ENCODE measurements at places on chromosomes 13 and 19.

DNA sequence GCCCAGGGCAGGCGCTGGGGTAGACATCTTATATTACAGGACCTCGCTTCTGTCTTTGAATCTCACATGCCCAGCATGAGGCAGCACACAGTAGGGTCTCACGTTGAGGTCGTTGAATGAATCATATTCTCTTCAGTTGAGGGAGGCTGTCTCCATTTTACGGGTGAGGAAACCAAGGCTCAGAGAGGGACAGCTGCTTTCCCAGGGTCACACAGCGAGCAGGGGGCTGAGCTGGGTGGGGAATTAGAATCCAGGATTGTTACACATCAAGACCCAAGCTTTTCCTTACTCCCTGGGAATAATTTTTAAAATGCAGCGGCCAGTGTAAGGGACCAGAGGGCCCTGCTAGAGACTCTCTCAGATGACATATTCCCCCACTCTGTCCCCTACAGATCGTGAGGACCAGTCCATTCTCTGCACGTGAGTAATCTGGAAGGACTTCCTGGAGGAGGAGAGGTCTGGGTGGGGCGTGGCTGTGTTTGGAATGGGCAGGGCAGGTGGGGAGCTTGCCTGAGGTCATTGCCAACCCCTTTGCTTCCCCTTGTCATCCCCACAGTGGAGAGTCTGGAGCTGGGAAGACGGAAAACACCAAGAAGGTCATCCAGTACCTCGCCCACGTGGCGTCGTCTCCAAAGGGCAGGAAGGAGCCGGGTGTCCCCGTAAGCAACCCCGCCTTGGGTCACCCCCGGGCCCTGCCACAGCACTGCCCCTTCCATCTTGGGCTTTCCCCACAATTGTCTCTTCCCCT is 19.4 kb downstream of the MYH14 start:
- no peak for DNase-seq

- DNase-seq, result no peak
Measured at GRCh38 chr19:7505682-7506384, 10.1 kb upstream of the ZNF358 start.

GRCh38 chr13:91397595-91397994 is 826 bp upstream of the GPC5 start:
- DNase-seq, result no peak

DNA sequence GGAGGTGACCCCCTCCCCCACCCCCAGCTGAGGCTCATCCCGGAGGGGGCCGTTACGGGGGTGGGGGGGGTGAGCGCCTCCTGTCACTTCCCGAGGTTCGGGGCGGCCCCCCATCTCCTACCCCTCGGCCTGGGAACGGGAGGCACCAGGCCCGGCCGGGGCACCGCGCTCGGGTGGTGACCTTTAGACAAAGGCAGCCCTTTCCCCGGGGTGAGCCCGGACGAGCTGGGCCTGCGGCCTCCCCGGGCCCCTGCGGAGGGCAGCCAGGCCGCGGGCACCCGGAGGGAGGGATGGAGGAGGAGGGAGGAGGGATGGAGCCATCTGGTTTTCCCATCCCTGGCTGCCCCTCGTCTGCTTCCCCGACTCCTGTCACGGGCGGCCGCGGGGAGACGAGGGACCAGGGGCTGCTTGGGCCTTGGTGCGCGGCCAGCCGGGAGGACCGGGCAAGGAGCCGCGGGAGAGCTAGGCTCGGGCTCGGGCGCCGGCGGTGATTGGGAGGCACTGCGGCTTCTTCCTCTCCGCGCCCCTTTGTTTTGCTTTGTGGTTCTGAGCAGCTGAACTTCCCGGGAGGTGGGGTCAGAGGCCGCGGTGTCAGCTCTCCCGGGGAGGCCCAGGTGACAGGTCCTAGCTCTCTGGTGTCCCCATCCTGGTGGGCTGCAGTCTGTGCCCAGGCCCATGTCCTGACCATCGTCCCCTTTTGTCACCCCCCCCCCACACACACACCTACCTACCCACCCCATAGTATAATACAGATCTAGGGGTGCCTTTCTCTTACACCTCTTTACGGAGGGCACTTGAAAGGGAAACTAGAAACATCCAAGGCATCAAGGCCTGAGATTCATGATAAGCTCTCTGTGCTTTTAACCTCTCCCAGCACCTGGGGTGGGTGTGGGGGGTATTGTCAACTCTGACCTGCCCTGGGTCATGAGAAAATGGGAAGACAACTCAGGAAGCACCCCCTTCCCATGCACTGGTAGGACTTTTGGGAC is 1.3 kb downstream of the BICRA start:
- DNase-seq, result peak; percentile 17

DNA sequence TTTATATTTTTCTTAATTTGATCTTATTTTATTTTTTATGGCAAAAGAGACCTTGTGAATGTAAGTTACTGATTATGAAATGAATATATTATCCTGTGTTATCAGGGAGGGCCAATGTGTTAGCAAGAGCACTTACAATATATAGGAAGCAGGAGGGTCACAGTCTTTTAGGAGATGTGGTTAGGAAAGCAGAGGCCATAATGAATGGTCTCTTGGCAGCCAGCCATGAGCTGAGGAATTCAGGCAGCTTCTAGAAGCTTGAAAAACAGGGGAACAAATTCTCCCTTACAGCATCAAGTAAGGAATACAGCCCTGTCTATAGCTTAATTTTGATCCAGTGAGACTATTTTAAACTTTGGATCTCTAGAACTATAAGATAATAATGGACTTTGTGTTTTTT is 2374.6 kb downstream of the PCDH9 start:
- DNase-seq, result no peak

DNA sequence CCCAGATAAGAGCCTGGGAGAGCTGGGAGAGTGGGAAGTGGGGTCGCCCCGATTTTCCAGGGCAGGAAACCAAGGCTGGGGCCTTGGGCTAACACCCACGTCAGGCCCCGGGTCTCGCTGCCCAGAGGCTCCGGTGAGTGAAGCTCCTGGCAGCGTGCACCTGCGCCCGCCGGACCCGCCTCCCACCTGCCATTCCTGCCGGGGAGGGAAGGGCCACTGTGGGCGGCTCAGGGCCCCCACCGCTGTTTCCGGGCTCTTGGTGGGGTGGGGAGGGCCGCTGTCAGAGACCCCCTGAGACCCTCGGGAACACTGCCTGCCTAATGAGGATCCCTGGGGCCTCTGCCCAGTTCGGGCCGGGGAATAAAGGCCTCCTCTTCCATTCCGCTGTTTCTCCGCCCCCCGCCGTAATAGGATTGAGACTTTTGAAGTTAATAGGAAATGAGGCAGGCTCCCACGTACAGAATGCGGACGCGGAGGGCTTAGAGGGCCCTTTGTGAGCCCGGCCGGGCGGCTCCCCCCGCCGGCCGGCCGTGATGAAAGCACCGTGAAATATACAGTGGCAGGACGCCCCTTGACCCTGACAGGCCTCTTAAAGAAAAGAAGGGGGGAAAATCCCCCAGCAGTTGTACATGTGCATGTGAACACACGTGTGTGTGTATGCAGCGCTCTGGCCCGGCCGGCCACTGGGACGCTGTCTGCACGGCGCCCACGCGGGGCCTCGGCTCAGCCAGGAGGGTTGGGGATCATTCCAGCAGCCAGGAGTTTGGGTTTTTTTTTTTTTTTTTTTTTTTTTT is 33.2 kb downstream of the EFNA2 start:
- DNase-seq, result no peak

DNA sequence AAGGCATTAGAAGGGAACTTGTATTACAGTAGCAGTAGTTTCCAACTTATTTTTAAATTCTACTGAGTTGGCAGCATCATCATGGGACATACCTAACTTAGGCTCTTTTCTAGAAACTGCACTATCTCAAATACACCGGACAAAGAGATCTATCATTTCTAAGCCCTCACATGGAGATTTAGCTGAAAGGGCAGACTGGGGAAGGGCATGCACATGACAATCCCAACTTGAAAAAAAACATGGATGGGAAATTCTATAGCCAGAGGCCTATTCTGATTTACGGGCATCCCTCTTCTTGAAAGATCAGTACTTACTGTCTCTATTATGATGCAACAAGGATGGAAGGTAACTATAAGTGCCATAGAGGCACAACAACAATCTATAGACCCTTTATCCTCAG is 1328.6 kb downstream of the UQCRFS1 start:
- no peak for DNase-seq

- no peak for DNase-seq
Measured at GRCh38 chr19:7540761-7541474, 5.4 kb downstream of the PNPLA6 start.

GRCh38 chr19:33887891-33888290 is 91.2 kb downstream of the KCTD15 start:
- no peak for DNase-seq

DNA sequence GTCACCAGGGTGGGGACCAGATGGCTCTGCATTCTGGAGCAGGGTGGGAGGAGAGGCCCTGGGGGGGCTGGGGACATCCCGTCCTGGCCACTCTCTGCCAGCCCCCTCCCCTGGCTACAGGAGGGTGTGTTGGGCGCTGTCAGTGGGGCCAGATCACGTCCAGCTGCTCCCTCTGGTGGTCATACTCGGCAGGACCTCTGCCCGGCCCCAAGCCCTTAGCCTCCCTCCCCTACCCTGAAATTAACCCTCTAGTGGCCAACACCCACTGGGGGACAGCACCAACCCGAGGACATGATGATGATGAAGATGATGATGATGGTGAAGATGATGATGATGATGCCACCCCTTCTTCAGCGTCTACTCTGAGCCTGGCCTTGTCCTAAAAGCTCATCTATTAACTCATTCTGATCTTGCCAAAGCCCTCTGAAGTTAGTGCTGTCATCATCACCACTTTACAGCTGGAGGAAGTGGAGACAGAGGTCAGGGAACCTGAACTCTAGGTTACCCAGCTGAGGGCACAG is 590 bp upstream of the LGI4 start:
- peak; percentile 55 for DNase-seq

DNA sequence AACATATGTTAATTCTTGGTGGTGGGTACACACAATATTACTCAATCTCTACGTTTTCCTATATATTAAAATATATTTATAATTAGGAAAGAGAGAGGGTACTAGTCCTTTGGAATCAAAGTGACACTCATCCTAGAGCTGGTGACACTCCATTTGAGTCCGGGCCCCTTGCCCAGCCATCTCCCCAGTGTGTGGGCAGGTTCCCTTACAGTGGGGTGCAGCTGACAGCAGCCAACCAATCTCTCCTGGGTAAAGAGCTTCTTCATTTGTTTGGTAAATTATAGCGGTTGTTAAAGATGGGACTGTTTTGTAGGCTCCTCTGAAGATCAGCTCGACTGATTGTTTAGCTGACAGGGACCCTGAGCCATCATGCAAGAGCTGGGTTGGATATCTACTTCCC is 37.2 kb upstream of the RGCC start:
- no peak for DNase-seq

Measured in stimulated activated CD4-positive, alpha-beta T cell treated with anti-CD3 and anti-CD28 coated beads, Interleukin-1b, Interleukin-23, amount 100 ng/mL, for 1 hour (primary cell).